Right cardiac atrium (tissue), 5 donors: ENCODE measurements at places on chromosomes 12 and 14. TPM values are rescaled to one million over a fixed set of nuclear protein-coding genes. Genes with fewer than 3 reads are reported as not detected.

DNA sequence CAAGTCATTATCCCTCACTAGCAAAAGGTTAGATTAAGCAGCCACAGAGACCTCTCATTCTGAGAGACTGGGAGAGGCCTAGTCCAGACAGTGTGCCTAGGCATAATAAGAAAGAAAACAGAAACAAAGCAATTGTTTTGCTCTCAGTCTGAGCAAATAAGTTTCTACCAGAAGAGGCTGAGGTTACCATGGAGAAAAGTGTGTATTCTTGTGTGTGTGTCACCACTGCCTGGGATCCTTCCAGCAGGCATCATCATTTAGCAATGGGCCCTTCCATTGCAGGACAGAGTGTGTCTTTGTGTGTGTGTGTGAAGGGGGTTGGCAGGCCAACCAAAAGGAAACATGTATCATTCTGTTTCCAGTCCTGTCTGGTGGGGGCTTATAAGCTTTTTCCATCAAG is 3.7 kb downstream of the EFS start:
- no peak for DNase-seq

DNA sequence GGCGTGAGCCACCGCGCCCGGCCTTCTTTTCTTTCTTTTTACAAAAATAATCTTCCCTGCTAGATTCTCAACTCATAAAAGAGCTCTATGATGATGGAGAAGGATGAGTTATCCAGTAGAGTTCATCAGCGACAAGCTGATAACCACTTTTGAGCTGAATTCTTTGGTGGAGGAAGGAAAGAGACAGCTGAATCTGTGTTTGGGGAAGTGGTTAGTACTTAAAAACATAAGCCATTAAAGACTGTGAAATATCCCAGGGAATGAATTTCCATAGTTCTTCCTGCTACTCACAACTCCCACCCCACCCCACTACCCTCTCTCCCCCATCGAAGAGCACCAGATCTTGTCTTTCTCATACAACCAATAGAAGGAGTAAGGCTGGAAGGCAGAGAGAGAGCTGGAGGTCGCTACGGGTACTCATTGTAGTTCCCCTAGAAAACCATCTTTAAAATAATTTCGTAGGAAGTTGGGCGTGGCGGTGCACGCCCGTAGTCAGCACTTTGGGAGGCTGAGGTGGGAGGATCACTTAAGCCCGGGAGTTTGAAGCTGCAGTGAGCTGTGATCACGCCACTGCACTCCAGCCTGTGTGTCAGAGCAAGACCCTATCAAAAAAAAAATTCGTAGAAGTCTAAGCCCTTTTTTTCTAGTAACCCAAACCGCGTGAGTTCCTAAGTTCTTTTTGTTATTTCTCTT is 647 bp upstream of the ESPL1 start:
- DNase-seq = peak; percentile 64

Gene GARIN6
- total RNA-seq = not detected

- no peak for DNase-seq
Measured at GRCh38 chr14:70624972-70625371, 16.7 kb upstream of the TTC9 start.
